ENCODE measurements at places on chromosomes 1 and 21.

DNA sequence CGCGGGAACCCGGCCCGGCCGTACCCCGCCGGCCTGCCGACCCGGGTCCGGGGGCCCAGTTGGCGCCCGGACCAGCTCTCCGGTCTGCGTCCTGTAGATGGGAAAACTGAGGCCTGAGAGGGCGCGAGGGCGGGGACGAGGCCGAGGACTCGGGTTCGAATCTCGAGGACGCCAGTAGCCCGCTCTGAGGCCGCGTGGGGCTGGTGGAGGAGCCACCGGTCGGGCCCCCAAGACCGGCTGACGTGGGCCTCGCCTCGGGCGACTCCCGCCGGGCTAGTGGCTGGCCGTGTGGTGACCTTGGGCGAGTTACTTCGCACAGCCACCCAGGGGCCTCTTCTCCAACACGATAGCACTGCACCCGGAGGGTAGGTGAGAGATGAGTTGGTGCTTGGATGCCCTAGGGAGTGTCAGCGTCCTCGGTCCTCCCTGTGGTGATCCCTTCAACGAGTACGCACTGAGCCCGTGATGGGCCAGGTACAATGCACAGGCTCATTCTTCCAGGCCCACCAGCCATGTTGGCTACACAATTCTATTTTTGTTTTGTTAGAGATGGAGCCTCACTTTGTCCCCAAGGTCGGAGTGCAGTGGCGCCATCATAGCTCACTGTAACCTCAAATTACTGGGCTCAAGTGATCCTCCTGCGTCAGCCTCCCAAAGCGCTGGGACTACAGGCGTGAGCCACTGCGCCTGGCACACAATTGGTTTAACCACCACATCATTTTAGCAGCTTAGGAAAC, 404 bp upstream of the SCMH1 start:
- no peak for DNase-seq

GRCh38 chr1:27555700-27556424, 48.1 kb downstream of the AHDC1 start:
- no peak for DNase-seq

GRCh38 chr1:87346130-87346814, 17.6 kb downstream of the LMO4 start:
- DNase-seq: no peak

- DNase-seq: no peak
Observed at GRCh38 chr1:185300152-185300551, 16.9 kb downstream of the IVNS1ABP start.

GRCh38 chr1:44664730-44665370, 9.4 kb downstream of the TMEM53 start:
- DNase-seq: no peak

- no peak for DNase-seq
Observed at GRCh38 chr1:201310251-201310985, 27.1 kb downstream of the PKP1 start.

DNA sequence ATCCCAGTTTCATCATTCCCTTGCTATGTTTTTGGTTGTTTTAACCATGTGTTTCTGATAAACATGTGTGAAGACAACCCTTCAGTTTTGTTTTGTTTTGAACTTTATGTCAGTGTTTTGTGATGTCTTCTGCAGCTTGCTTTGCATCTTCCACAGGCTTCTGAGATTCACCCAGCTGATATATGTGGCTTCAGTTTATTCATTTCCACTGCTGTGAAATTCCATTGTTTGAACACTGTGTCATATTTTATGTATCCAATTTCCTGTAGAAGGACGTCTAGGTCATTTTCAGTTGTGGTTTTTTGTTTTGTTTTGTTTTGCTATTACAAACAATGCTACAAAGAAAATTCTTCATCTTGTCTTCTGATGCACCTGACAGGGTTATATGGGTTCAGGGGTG, 27.2 kb upstream of the SLC26A9 start:
- no peak for DNase-seq

- DNase-seq: no peak
Observed at GRCh38 chr1:187157115-187157514, 328.4 kb downstream of the PLA2G4A start.

GRCh38 chr1:198977909-198978308, 339.1 kb downstream of the PTPRC start:
- DNase-seq: no peak

GRCh38 chr1:50666849-50667248, 243.6 kb upstream of the DMRTA2 start:
- DNase-seq: no peak

DNA sequence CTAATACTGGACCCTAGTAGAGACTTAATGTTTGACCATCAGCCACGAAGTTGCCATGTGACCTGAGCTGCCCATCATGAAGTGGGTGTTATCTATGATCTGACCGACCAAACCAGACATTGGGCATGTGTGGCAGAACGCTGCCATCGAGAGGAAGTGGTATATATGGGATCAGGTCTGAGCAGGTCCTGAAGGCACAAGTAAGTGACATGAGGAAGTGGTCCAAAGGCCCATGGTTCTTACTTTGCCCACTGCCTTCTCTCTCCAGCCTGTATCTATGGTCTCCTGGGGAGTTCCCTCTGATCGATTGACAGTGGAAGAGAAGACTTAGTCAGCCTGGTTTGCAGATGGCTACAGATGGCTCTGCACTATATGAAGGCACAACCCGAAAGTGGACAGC, 7.9 kb downstream of the SPSB1 start:
- DNase-seq: no peak

DNA sequence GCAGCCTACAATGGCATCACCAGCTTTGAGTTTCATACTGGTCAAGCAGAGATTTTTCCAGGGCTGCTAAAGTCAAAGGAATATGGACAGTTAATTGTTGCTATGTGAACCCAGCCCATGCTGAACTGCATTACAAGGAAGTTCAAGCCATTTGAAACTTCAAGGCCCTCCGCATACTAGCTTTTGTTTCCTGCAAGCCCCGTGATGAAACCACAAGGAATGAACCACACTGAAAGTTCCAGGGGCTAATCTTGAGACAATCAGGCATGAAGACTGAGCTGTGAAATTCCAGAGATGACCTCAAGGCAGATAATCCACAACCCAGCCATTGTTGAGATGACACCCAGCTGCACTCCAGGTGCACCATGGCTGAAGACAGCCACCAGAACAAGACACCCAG, 180.8 kb downstream of the C1orf21 start:
- DNase-seq: no peak

GRCh38 chr1:171115280-171115897, 24.7 kb downstream of the FMO3 start:
- DNase-seq: no peak

DNA sequence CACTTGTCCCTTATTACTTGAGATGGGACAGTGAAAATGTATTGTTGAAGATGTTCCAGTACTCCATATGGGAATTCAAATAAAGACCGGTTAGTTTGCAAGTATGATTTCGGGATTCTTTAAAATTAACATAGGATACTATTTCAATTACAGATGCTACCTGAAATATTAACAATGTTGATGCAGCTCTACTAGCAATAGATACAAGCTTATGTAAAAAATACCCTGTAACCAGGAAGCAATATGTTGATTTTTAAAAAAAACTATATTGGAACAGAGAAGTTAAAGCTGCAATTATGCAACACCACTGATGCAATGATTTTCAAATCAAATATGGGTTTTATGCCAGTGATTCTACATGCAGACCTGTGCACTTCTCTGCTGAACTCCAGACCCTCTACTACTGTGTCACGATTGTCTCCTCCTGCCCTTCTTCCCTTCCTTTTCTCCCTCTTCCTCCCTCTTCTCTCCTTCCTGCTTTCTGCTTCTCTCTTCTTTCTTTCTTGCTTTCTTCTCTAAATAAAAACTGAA, 179.2 kb downstream of the ATP6V1G3 start:
- no peak for DNase-seq

DNA sequence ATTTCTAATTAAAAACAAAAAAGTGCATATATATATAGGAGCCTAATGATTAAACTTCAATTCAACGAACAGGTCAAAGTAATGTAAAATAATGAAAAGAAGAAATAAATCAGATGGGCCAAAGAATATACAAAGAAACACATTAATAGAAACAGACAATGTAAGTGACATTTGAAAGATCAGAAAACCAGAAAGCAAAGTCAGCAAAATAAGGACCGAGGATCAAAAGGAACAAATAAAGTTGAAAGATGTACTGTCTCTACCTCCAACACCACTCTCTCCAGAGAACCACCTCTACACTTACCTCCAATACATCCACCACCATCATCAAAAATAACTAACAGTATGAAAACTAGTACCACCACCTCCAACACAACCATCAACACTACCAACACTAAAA, 1226.3 kb upstream of the NCAM2 start:
- no peak for DNase-seq

DNA sequence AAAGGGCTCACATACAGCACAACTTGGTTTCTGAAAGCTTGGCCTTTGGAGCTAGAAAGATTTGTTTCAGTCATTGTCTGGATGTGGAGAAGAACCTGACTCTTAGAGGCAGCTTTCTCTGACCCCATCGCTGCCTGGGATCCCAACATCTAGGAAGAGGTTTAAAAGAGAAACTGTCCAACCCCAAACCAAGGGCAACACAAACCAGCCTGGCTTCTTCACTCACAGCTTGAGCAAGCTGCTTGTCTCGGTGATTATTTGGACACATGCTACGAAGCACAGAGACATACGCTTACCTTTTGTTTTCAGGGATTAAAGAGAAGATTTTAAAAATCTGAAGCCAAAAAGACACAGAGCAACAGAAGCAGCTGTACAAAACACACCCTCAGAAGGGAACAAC, 109.8 kb downstream of the ETS2 start:
- DNase-seq: no peak

DNA sequence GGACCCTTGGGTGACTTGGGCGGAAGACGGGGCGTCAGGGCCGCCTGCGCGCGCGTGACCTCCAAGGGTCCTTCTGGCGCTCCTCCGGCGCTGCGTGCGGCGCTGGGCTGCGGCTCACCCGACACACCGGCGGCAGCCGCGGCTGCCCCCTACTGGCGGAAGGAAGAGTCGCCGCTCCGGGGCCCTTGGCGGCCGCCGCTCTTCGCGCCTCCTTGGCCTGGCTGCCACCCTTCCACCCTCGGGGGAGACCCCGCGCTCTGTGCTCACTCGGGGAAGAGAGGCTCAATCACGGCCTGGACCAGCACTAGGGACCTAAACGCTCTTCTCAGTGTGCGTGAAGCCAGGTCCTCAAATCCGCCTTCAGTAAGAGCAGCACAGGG, 89.7 kb downstream of the DMRTA2 start:
- DNase-seq: peak; percentile 28

DNA sequence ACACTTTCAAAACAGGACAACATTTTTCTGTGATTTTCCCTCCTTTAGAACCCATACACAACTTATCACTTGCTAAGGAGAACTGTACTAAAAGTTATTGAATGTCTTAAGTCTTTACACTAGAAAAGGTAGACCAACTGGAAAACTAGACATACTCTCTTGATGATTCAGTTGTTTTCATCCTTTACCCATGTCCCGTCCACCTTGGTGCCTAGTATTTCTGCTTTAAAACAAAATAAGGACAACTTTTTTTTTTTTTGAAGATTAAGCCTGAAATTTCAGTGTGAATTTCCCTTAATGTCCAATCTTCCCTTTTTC, 4.5 kb downstream of the CDKN2C start:
- no peak for DNase-seq

- DNase-seq: no peak
Observed at GRCh38 chr1:230849451-230850224, 18.7 kb downstream of the C1orf198 start.

DNA sequence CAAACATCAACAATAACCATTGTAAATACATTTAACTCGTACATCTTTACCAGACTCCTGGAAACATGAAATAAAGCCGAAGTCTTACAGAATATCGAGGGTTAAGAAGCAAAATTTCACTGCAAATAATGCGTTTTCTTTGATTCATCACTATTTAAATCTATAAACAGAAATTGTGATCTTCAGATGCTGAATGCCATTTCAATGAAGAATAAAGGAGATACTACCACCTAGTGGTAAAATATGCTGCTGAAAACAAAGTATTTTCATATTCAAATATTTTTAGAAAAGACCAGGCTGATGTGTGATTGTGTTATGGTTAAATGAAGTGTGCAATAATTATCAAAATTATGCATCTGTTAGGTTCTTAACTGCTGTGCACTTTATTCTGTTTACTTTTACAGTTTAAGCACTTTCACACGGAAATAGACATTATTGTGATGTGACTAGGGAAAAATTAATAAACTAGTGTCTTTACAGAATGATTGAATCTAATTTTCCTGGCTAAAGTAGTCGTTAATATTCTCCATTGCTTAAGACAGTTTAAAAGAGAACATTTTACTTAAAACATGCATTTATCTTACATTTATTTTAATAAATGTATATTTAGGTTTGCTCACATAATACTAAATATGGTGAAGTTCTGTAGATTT, 1093.1 kb downstream of the MRPL39 start:
- no peak for DNase-seq

GRCh38 chr1:172176206-172176605, 244.3 kb upstream of the C1orf105 start:
- DNase-seq: no peak

DNA sequence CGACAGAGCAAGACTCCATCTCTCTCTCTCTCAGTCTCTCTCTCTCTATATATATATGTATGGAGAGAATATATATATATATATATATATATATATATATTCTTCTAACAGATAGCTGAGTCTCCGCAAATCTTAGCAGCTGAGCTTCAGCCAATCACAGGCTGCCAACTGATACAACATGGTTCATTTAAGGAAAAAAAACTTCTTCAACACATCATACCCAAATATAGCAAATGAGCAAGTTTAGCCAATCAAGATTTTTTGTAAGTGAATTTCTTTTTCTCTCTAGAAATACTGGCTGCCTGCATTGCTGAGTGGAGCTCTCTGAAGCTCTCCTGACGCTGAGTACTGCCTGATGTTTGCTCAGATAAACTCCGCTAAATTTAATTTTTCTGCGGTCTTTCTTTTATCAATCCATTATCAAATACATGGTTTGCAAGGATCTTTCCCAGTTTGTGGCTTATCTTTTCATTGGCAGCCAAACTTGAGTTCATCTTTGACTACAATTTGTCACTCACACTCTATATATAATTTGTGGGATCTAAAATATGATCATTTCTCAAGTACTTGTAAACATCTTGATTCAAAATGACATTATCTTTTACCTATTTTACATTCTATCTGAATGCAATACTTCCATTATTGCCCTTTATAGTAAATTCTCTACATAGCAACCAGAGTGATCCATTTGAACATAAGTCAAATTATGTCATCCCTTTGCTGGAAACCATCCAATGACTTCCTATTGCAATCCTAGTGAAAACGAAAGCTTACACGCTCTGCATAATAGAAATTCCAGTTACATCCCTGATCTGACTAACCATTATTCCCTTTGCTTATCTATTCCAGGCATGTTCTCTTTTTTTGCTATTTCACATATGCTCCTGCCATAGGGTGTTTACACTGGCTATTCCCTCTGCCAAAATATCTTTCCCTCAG, 2131.7 kb downstream of the MRPL39 start:
- DNase-seq: no peak

GRCh38 chr1:177569476-177569875, 398.7 kb downstream of the BRINP2 start:
- DNase-seq: no peak

All from CD4-positive, alpha-beta T cell treated with Interleukin-15 for 4 hours (primary cell).